ENCODE measurements at places on chromosomes 11 and 22.

DNA sequence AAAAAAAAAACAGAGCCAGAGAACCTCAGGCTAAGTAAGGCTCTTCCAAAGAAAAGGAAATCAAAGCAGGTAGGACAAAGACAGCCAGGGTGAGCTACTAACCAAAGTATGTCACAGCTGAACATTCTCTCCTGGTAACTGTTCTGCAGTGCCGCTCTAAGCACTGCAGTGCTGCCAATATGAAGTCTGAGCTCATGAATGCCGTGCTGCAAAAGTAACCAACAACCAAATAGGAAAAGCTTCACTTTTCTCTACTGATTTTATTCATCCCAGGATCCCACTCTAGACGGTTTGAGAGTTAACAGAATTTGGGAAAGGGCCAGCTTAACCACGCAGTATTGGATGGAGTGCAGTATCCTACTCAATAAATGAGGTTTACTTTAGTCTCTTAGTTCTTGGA, 3.5 kb downstream of the SIK3 start:
- DNase-seq = no peak

DNA sequence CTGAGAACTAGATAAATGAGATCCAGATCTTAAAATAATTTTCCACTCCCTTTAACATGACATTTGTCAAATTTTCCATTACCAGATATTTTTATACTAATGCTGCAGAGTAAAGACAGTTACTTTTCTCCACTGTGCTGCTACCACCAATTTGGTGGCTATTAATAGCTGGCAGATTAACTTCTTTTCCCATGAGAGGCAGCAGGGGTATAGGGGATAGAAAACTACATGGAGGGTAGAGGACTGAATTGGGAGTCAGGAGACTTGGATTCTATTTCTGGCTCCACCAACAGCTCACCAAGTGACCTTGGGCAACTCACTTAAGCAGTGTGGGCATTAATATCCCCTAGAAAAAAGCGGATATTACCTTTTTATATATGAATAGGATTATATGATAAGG, 69.2 kb downstream of the KIF18A start:
- no peak for DNase-seq

DNA sequence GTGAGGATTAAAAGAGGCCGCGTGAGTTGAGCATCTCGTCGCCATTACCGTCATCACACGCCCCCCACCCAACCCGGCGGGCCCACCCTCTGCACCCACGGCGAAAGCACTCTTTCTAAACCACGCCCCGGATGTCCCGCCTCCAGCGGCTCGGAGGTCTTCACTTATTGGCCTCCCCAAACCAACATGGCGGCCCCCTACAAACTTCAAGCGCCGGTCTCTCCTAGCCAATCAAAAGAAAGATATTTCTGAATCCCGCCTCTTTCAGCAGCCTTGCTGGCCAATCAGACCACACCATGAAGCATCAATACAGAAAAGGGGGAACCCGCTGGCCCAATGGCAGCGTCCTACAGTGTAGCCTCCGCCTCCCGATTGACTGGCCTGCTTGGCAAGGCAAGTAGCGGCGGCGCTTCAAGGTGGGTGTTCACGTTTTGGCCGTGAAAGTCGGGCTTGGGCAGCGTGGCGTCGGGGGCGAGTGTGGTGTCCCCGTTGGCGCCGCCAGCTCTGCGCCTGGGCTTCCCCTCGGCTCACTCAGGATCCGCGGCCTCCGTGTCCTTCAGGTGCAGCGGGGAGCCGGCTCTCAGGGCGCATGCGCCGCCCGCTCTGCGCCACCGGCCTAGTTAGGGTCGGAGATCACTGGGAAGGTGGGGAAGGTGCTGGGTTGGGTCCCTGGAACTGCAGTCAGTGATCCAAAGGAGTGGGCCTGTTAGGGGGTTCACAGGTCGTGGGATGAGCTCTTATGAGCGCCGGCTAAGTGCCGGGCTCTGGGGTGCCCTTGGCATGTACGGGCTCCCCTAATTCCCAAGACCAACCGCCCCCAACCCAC, at the start of gene NDUFS8:
Gene NDUFS8, plus strand, starts transcription at position 364 of the 826 bp plus-strand sequence. CDS start 1,471 bp downstream, outside the sequence.
- peak; percentile 99 for DNase-seq

GRCh38 chr22:25564320-25564978, at the start of gene GRK3:
Gene GRK3 (plus strand): TSS chr22:25564675. CDS start chr22:25565041, 366 bp downstream.
- no peak for DNase-seq

GRCh38 chr22:19598054-19598855, 74.0 kb upstream of the CLDN5 start:
- no peak for DNase-seq

DNA sequence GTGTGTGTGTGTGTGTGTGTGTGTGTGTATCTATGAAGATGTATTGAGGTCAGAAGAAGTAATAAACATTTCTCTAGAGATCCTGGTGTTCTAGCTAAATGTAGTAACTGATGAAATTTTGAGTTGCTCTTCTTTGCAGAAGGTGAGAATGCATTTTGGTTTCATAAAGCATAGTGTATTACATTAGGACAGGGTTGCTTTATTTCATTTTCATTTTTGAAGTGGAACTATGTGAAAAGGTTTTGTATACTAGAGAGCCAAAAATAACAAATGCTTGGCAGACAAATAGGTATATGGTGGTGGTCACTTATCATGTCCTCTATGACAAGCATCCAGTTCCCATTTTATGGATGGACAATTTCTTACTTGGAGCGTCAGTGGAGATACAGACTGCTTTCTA, 99.0 kb downstream of the CASP12 start:
- peak; percentile 59 for DNase-seq

DNA sequence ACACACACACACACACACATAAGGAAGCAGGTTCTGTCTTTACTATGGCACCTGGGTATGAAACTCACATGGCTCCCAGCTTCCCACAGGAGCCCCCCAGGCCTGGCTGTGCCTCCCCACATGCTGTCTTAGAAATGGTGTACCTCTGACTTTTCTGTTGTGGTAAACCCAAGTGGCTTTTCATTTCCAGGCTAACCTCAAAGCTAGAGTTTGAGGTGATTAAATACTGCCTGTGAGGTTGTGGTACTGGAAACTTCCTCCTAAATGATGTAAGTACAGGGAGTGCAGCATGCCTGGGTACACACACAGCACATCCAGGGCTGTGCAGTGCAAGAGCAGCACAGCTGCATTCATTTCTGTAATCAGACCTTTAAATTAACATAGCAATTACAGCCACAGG, 34.4 kb downstream of the ME3 start:
- no peak for DNase-seq

DNA sequence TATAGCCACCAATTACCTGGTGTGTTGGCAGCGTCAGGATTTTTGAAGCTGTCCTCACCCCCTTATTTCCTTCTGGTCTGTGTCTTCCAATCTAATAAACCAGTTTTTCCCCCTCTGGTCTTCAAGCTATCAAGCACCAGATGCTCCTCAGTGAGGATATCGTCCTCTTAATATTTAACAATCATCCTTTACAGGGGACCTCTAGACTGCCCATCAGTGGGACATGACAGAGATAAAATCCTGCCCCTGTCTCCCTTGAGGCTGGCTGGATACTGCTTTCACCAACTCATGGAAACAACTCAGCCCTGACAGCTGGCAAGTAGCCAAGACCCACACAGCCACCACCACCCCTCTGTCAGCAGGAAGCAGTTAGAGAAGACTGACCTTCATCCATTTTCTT, 421.0 kb upstream of the API5 start:
- no peak for DNase-seq

GRCh38 chr11:69867076-69868005, 48.1 kb upstream of the FGF3 start:
- DNase-seq = no peak

DNA sequence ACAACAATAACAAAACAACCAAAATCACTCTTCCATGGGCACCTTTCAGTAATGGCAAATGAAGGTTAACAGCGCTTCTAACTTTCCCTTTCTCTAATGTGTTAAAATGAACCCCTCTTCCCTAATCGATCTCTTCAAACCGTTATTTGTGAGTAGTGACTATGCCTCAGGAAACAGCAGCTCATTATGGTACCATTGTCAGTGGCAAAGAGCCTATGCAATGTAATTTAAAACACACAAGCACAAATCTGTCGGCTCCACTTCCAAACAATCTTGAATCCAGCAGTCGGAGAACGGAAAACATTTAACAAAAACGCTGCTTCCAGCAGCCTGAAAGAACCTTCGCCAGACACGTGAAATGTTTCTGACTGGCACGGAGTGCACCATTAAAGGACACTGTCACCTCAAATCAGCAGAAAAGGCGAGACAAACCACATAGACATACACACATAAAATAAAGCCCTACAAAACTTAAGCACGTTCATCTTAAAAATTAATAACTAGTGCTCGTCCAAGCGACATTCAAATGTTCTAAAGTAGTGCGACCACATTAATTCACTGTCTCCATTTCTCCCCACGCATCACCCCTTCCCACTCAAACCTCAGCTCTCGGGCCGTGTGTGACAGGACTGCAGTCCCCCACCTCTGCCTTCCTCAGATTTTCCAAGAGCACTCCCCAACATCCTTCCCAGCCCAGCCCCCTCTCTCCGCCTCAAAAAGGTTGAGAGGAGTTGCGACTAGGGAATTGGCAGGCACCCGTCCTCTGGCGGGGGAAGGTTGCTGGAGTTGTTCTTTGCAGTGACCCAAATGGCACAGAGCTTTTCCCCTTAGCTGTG, 748 bp downstream of the RAB30 start:
- DNase-seq = no peak

- no peak for DNase-seq
Measured at GRCh38 chr11:42390116-42390515, 921.7 kb upstream of the API5 start.

GRCh38 chr22:49295851-49296560, 531.7 kb downstream of the BRD1 start:
- no peak for DNase-seq

- no peak for DNase-seq
Measured at GRCh38 chr11:75721852-75722668, 4.4 kb downstream of the MOGAT2 start.

- no peak for DNase-seq
Measured at GRCh38 chr11:30477061-30477460, 109.1 kb downstream of the MPPED2 start.

DNA sequence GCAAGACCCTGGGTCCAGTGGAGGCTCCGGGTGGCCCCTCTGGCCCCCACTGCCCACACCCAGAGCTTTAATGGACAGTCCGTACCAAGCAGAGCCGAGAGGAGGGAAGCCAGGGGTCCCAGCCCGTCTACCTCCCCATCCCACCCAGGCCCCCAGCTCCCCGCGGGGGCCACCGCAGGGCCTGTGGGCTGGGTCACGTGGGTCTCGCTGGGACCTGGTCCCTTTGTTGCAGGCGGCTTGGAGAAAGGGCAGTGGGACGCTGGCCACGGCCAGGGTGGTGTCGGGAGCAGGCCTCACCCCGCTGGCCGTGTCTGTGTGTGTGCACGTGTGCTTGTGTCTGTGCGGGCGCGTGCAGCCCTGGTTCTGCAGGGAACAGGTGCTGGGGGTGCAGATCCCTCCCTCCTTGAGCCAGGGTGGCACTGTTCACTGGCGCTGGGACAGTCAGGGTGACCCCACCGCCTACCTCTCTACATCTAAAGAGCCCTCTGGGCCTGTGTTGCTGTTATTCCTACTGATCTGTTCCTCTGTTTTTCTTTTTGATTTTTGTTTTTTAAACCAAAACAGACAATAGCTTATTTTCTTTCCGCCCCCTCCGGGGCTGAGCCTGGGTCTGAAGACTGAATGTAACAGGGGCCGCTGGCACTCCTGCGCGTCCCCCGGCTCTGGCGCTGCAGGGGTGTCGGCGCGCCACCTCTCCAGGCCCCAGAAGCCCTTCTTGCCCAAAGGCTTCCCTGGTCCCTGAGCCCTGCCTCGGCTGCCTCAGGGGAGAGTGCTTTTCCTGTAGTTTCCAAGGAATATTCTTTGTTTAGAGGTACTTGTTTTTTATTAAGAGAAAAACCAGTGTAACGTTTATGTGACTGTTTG, 20.1 kb upstream of the TMEM191C start:
- DNase-seq = no peak

- DNase-seq = no peak
Measured at GRCh38 chr11:20042811-20043341, 117.4 kb downstream of the DBX1 start.

DNA sequence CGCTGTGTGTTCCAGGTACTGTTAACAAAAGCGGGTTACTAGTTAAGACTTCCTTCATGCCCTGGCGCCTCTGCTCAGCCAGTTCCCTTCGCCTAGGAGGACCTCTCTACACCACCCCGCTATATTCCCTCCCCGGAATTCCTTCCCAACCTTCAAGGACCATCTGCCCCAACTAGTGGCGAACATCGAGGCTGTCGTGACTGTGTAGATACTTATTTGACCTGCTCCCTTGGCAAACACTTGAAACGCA, 450 bp upstream of the BCL2L13 start:
- DNase-seq = no peak

DNA sequence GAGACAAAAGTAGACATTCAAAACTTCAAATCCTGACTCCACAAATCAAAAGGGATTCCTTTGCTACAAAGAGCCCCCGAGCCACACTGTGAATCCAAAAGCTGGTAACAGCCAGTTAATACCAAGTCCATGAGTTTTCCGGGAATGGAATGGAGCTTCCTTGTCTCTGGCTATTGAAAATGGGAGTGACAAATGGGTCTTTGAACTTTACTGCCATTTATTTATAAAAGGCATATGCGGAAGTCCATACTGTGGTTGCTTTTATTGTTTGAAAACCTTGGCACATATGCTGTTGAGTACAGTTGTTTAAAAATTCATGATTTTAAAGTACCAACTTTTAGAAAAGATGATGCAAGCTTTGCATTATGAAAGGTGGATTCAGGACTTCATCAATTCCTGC, 206.2 kb upstream of the NARS2 start:
- DNase-seq = no peak

GRCh38 chr11:2293984-2294925, 7.5 kb downstream of the C11orf21 start:
- no peak for DNase-seq

- no peak for DNase-seq
Measured at GRCh38 chr11:134532921-134533421, 120.9 kb upstream of the B3GAT1 start.

- DNase-seq = peak; percentile 89
Measured at GRCh38 chr22:26734339-26735018, 77.1 kb downstream of the MIAT start.

- DNase-seq = no peak
Measured at GRCh38 chr11:68641880-68642279, 42.5 kb upstream of the GAL start.

DNA sequence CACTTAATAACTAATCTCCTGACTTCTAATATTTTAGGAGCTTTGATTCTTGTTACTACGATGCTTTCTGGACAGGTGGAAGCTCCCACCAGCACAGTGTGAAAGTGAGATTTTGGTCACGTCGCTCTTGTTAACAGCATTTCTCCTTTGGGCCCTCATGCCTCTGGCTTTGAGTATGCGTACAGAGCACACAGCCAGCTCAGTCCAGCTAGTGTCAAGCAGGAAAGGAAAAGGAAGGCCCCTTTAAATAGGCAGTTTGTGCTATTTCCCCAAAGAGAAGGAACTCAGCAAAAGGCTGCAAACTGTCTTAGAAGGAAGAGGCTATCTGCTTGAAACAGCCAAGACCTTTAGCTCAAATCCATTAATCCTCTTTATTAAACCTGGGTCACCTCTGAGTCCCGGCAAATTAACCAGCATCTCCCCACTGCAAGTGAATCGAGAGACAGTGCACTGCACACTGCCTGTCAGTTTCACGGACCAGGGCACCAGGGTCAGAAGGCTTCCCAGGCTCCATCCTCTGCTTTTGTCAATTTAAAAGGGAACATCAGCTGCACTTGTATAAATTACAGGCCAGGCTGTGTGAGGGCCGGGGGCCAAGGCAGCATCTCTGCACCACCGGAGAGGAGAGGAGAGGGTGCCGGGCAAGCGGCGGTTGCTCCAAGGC, 34.7 kb downstream of the OPCML start:
- no peak for DNase-seq

Data from dermis microvascular lymphatic vessel endothelial cell (primary cell).